ENCODE measurements at places on chromosomes 7 and 10.

DNA sequence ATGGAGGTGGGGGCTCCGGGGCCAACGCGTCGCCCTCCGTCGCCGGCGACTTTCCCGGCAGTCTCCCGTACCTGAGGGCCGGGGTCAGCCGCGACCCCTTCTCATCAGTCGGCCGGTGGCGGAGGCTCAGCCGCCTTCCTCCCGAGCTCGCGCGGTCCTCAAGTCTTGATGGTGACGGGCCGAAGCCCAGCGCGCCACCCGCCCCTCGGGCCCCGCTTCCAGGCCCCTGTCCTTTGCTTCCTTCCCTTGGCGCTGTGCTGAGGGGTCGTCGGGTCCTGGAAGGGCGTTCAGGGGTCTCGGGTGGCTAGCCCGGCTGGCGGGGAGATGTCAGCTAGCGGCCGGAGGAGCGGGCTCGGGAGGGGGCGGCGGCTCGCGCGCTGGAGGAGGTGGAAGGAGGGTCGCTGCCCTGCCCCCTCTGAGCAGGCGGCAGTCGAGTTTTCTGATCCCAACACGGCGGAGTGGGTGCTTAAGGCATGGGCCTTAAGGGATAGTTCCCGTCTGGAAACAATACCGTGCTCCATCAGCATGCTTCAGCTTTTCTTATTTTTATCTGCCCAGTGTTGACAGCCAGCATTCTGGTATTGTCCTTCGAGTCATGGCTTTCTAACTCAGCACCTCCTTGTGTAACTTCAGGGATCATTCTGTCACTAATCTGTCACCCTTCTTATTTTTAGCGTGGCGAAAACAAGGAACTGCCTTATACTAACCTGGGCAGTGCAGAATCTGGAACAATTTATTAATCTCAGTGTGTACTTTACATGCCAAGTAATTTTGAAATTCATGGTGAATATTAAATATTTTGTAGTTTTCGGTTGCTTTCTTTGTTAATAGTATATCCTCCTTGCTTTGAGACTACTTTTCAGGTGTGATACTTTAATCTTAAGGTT is 748 bp downstream of the PHTF2 start:
- DNase-seq, result peak; percentile 45

DNA sequence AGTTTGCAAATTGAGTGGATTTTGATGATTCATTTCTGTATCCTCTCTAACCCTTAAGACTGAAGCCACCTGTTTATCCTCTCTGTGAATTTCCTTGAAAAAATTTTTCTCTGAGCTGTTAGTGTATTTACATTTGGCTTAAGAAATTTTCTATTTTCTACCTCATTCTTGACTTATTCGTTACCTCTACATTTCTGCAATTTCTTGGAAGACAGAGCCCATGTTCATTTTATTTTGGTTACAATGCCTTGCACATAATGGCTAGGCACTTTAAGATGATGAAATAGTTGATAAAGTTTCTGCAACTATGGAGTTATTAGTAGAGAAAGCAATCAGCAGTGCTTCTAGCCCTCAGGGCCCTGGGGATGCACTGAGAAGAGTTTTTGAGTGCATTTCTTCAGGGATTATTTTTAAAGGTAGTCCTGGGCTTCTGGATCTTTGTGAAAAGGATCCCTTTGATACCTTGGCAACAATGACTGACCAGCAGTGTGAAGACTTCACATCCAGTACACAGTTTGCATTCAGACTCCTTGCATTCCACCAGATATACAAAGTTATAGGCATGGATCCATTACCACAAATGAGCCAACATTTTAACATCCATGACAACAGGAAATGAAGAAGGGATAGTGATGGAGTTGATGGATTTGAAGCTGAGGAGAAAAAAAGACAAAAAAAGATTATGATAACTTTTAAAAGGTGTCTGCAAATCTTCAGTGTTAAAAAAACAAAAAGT is 68.2 kb downstream of the CH25H start:
- DNase-seq, result no peak

GRCh38 chr7:22039670-22040069 is 94.0 kb upstream of the CDCA7L start:
- no peak for DNase-seq

DNA sequence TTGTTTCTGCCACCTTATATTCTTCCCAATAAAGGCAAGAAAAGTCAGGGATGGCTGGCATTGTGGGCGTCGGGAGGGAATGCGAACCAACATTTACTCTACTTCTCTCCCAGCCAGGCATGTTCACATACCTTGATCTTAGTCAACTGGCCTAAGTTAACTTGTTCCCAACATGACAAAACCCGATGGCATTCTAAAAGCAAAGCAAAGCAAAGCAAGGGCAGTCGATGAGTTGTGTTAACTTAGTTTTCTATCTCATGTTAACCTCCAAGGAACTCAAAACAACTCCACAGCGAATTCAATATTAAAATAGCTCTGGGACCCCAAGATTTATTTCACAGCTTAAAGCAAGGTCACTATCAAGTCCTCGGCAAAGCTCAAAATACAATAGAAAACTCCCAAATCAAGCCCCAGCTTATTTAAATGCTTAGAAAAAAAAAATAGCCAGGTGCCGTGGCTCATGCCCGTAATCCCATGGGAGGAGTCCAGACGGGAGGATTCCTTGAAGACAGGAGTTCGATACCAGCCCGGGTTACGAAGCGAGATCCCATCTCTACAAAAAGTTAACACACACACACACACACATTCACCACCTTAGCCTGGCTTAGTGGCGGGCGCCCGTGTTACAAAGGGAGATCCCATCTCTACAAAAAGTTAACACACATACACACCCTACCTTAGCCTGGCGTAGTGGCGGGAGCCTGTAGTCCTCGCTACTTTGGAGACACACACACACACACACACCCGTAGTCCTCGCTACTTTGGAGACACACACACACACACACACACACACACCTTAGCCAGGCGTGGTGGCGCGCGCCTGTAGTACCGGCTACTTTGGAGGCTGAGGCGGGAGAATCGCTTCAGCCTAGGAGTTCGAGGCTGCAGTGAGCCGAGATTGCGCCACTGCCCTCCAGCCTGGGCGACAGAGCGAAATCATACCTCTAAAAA is 901 bp upstream of the CCNY start:
- DNase-seq, result peak; percentile 19

DNA sequence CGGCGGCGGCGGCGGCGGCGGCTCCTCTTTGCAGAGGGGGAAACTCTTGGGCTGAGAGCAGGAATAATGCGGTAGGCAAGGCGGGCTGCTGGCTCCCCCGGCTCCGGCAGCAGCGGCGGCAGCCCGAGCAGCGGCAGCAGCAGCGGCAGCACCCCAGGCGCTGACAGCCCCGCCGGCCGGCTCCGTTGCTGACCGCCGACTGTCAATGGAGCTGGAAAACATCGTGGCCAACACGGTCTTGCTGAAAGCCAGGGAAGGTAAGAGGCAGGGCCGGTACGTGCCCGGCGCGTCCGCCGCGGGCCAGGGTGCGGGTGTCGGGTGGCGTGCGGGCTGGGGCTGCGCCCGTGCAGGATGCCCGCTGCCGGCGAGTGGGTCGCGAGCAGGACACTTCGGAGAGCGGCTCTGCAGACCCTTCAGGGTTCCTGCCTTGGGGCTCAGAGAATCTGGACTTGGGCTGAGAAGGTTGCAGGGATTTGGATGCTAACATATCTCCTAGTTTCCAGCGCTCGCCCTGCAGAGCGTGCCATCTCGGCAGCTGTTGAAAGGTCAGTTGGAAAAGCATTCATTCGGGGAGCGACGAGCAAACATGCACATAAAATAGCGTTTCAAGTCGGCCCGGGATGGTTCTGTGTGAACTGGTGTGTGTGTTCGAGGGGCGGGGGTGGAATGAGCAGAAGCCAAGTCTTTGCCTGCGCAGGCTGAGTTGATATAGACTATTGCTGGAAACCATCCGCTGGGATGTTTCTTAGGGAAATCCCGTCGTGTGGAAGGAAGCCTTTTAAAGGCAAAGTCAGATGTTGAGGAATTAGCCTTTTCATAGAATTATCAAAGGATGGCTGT is 562 bp downstream of the GRK5 start:
- peak; percentile 46 for DNase-seq

DNA sequence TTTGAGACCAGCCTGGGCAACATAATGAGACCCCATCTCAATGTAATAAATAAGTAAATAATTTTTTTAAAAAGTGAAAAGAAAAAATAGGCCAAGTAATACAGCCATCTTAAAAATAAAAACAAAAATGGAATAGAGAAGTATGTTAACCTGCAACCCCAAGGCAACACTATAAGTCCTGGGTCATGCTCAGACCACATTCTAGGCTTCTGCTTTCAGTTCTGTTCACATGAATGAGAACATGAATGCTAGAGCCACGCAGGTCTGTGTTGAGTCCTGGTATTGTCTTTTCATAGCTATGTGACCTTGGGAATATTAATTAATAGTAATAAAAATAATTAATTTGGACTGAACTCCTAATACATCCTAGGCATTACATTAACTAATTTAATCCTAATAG is 284.0 kb downstream of the AUTS2 start:
- no peak for DNase-seq

GRCh38 chr7:129168231-129169021 is 20.0 kb upstream of the SMO start:
- no peak for DNase-seq

- DNase-seq, result peak; percentile 92
Observed at GRCh38 chr10:17214971-17215781, 12.9 kb upstream of the VIM start.

- no peak for DNase-seq
Observed at GRCh38 chr7:143256932-143257331, 6.3 kb upstream of the GSTK1 start.

DNA sequence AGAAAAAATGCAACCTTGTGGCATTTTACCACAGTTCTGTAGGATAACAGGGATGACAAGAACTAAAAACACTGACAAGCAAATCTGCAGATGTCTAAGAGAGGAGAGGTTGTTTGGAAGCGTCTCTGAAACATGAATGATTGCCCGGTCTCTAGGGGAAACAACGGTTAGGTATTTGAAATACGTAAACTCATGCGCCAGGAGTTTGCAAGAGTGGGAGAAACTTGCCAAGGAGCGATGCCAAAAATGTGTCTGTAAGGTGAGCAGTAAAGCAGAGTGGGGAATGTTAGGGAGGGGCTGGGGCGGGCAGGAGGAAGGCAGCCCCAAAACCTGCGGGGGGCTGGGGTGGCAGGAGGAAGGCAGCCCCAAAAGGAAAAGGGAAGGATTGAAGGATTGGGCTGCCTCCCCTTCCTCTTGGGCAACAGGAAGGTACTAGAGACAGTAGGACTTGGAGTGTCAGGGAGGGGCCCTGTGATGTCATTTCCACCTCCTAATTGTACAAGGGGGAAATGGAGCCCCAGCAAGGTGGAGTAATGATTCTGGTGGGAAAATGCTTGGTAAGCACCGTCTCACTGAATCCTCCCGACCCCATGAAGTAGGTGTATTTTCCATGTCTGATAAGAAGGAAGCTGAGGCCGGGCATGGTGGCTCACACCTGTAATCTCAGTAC is 33.2 kb upstream of the PLEKHA1 start:
- DNase-seq, result no peak

DNA sequence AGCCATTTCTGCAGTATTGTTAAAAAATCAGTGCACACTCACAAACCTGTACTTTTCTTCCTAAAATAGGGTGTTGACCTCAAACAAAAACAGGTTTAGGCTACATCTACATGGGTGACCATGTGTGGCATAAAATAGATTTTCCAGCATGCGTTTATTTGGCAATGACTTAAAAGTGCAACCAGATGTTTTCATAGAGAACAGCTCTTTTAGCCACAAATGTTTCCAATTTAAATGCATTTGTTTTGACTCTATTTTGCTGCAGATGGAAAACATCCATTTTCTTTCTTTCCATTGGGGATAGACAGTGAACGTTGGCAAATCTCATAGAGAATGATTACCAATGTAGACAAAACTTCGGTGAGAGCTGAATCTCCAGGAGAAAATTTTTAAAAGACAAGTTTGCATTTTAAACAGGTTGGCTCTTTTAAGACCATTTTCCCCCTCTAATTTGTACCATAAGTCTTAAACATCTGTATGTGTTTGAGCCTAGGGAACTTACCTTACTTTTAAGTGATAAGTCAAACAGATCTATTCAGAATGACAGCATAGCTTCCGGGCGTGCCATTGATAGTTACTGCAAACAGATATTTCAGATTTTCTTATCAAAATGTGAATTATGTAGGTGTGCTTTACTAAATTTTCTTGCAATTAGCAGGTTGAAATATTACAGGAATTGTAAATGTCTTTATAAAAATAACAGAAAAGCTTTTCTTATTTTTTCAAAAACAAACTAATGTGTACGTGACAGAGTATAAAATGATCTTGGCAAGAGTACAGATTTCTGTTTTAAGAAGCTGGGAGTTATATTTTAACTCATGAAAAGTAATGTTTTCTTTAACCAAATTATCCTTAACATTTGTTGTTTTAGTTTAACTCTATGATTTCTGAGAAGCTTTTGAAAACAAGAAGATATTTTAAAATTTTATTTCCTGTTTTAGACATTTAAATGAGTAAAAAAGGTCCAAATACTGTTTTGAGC is 144.9 kb downstream of the HGF start:
- DNase-seq, result no peak

DNA sequence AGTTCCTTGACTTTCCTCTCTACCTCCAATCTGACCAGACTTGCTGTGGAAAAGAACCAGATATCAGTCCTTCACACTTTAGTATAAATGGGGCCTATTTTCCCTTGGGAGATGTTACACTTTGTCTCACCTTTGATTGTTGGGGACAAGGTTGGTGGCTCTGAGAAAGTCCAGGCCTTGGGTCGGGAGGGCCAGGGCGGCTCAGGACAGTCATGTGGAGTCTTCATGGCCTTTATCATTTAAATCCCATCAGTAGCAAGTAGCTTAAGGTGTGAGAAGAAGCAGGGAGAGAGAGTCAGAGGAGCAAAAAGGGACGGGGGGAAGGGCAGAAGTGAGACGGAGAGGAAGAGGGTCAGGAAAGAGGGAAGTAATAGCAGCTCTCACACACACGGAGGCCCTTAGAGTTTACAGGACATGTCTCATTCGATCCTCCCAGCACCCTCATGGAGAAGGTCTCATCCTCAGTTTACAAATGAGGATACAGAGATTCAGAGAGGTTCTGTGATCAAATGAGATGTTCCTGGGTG is 40.5 kb downstream of the TBATA start:
- no peak for DNase-seq

- DNase-seq, result peak; percentile 93
Observed at GRCh38 chr10:17059197-17059688, 70.4 kb downstream of the CUBN start.

DNA sequence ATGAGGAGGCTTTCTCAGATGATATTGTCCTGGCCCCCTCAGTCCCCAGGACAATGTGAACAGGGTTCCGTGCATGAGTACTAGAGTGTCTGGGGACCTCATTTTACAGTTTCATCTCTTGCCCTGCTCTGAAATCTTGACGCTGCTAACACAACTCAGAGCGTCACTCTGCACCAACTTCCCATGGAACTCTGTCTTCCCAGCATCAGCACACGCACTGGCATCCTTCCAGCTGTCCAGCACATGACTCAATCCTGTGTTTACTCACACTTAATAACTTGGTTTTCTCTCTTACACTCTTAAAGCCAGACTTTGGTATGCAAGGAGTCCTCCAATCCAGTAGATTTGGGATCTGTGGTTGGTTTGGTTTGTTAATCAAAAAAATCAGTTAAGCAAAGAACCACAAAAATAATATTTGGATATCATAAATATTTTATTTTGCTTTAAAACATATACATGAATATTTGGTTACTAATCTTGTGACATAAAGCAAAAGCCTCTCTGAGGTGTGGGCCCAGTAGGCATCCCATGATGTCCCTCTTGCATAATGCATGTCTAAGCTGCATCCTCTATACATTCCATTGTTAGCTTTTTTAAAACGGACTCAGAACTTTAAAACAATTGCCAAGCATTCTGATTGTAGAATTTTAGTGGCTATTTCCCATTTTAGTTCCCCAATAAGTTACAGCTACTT is 131.0 kb downstream of the CXCL12 start:
- no peak for DNase-seq

Data from A172 (cell line).